ENCODE measurements at places on chromosomes 11 and 22.

DNA sequence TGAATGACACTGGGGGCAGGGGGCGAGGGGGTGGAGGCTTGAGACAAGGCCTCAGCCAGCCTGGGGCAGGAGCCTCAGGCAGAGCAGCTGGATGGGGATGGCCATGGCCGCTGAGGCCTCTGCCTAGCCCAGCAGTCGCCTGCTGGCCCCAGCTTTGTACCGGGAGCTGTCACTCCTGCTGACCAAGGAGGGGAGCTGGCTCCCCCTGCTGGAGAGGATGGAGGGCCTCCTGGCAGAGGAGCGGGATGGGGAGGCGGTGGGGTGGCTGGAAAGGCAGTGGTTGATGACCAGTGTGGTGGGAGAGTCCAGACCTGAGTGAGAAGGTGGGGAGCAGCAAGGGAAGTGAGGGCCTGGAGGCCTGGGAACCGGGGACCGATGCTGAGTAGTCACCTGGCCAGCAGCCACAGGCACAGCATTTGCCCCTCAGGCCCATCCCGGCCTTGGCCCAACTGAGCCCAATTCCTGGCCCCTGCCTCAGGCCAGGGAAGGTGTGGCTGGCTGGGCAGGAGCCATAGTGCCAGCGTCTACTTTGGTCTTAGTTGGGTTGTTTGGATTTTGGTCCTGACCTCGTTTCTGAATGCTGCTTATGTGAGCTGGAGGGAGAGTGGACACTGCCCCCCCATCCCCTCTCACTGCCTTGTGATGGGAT, 6.0 kb upstream of the SUSD2 start:
- no peaks in the 10 kb centered on the region for H3K4me1 ChIP-seq
- H3K27ac ChIP-seq, result no peak overlapping the region
- H3K27me3 ChIP-seq, result no peaks in the 10 kb centered on the region

GRCh38 chr11:19895776-19896175, 183.1 kb downstream of the NAV2 start:
- no peaks in the 10 kb centered on the region for H3K27me3 ChIP-seq
- H3K4me3 ChIP-seq, result no peak overlapping the region
- no peak for DNase-seq
- H3K4me1 ChIP-seq, result no peaks in the 10 kb centered on the region

DNA sequence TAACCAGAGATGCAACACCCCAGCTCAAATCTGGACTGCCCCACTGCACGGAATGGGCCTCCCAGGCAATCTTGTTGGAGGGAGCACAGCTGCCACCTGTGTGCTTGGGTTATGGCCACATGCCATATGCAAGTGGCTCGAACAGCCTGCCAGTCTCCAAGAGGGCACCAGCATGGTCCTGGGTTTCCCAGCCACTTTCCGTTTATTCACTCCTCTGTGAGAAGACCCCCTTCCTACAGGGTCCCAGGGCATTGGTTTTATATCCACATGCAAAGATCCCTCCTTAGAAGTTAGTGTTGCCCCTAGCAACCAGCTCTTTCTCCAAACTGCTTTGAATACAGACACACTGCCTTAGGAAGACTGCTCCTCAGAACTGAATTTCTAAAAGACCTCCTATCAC, 487.8 kb downstream of the BUD13 start:
- H3K27me3 ChIP-seq, result no peaks in the 10 kb centered on the region
- H3K27ac ChIP-seq, result no peak overlapping the region
- H3K36me3 ChIP-seq, result no peaks in the 10 kb centered on the region

GRCh38 chr11:101914341-101914737, 471 bp upstream of the CEP126 start:
- H3K4me1 ChIP-seq, result no peaks in the 10 kb centered on the region
- H3K27ac ChIP-seq, result peak overlapping the region; percentile 86
- H3K4me3 ChIP-seq, result peak overlapping the region; percentile 77
- H3K27me3 ChIP-seq, result no peaks in the 10 kb centered on the region

DNA sequence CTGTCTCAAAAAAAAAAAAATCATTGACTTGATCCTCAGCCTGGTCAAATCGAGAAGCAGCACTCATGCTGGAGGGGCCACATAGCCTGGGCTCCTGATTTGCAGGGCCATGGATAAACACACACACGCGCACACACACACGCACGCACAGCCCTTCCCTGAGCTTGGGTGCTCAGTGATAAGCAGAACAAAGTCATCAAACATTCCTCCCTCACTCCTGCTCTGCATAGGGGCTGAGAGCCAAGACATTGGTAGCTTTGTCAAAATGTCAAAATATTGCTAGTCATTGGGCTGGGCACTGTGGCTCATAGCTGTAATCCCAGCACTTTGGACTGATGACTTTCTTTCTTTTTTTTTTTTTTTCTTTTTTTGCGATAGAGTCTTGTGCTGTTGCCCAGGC, 34.0 kb upstream of the A4GALT start:
- H3K27ac ChIP-seq, result no peak overlapping the region
- no peaks in the 10 kb centered on the region for H3K27me3 ChIP-seq
- no peak for DNase-seq
- peaks cover 17% of the 10 kb centered on the region for H3K4me1 ChIP-seq

GRCh38 chr11:13357232-13357631, 79.6 kb downstream of the BMAL1 start:
- H3K36me3 ChIP-seq, result peaks cover 89% of the 10 kb centered on the region
- no peak overlapping the region for H3K4me3 ChIP-seq
- DNase-seq, result no peak
- H3K27me3 ChIP-seq, result no peaks in the 10 kb centered on the region
- no peaks in the 10 kb centered on the region for H3K4me1 ChIP-seq

GRCh38 chr11:32881286-32881685, 11.3 kb upstream of the QSER1 start:
- H3K27me3 ChIP-seq, result no peaks in the 10 kb centered on the region
- no peak overlapping the region for H3K27ac ChIP-seq
- H3K4me1 ChIP-seq, result no peaks in the 10 kb centered on the region
- H3K36me3 ChIP-seq, result no peaks in the 10 kb centered on the region
- DNase-seq, result no peak

GRCh38 chr11:95659088-95659487, 130.5 kb downstream of the FAM76B start:
- no peaks in the 10 kb centered on the region for H3K27me3 ChIP-seq
- H3K4me1 ChIP-seq, result no peaks in the 10 kb centered on the region
- no peak for DNase-seq
- H3K4me3 ChIP-seq, result no peak overlapping the region

GRCh38 chr11:13765886-13766285, 97.4 kb downstream of the FAR1 start:
- no peak overlapping the region for H3K4me3 ChIP-seq
- H3K27me3 ChIP-seq, result no peaks in the 10 kb centered on the region
- DNase-seq, result no peak
- no peaks in the 10 kb centered on the region for H3K4me1 ChIP-seq

DNA sequence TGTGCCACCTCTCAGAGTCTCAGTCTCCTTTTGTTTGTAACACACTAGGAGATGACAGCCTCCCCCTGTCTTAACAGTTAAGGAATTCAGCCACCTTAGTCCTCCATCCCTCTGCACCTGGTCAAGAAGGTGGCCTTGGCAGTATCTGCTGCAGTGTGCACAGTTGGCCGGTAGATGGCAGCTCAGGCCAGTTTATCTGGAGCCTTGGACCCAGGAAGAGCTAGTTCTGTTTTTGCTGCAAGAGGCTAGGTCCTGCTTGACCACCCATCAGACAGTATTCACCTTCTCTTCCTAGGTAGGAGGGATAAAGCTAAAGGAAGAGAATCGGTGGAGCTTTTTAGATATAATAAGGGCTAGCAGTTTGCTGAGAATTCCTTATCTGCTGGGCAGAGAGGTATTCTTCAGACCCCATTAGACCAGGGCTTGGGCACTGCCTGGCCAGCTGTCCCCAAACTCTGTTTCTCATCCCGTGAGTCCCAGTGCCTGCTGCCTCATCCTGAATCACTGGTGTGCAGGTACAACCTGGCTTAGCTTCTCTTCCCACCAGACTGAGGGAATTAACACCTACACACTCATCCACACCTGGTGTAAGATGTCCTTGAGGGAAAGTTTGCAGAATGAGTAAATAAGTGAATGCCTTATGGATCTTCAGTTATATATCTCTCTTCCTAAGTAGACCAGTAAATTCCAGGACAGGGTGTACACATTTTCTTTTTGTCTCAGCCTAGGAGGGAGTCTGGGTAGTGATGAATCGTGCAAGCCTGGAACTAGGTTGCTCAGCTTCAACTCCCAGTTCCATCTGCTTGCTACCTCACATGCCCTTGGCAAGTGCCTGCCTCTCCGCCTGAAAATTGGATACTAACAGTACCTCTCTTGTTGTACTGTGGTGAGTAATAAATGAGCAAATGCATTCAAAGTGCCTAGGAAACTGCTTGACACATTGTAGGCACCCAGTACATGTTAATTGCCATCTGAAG, 70.8 kb upstream of the NARS2 start:
- DNase-seq, result peak; percentile 84
- no peak overlapping the region for H3K27ac ChIP-seq

DNA sequence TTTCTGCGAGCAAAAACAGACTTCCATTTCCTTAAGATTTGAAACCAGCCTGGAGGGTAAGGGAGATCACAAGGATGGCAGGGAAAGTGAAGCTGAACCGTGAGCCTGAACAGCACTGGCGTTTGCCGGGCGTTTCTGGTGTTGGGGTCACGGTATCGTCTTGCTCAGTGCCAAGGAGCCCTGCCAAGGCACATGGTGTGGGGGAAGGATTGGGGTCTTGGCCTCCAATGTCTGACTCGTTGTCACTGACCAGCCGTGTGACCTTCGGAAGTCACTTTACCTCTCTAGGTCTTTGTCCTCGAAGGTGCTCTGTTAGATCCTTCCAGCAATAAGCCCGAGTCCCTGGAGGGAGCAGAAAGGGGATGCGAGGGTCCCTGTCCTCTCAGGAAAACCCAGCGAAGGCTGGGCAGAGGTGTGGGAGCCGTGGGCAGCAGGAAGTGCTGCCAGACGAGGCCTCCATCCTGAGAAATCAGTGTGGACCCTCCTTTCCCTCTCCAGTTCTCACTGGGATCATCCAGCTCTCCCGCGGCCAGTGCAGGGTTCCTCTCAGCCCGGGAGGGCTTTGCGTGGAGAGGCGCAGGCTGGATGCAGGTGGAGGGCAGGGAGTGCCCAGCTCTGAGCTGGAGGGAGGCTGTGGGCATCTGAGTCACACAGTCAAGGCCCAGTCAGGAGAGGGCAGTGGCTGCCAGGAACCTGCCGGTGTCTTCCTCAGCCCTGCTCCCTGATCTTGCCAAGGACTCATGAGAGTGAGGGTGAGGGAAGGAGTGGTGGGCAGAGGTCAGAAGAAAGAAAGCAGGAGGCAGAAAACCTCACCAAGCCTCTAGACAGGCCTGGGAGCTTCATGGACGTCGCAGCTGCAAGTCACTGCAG, 18.9 kb downstream of the TOM1 start:
- no peaks in the 10 kb centered on the region for H3K27me3 ChIP-seq
- peak; percentile 47 for DNase-seq
- no peak overlapping the region for H3K27ac ChIP-seq

GRCh38 chr11:10725907-10726253, 25.2 kb upstream of the CTR9 start:
- no peaks in the 10 kb centered on the region for H3K27me3 ChIP-seq
- no peak for DNase-seq
- no peaks in the 10 kb centered on the region for H3K4me1 ChIP-seq
- H3K4me3 ChIP-seq, result no peak overlapping the region
- H3K27ac ChIP-seq, result no peak overlapping the region
- no peaks in the 10 kb centered on the region for H3K36me3 ChIP-seq

- H3K27me3 ChIP-seq, result peaks cover 22% of the 10 kb centered on the region
- H3K27ac ChIP-seq, result no peak overlapping the region
- H3K4me1 ChIP-seq, result no peaks in the 10 kb centered on the region
- H3K36me3 ChIP-seq, result no peaks in the 10 kb centered on the region
Observed at GRCh38 chr11:126607374-126607773, 251.9 kb downstream of the ST3GAL4 start.

DNA sequence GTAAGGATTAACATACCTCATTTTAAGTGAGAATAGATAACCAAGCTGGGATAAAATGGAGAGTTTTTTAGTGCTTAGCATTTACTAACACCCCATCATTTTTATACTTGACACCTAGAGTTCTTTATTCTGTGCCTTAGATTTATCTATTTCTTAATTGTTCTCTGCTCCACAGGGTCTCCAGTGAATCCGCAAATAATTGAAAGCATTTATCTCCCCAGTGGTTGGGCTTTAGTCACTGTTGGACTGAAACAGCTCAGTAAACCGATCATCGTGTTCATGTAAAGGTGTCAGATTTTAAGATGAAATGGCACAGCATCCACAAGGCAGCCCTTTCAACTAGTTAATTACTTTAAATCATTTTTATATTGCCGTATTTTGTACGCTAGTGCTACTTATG, 17.8 kb upstream of the GRIA4 start:
- no peak overlapping the region for H3K27ac ChIP-seq
- H3K27me3 ChIP-seq, result no peaks in the 10 kb centered on the region
- DNase-seq, result no peak
- no peaks in the 10 kb centered on the region for H3K36me3 ChIP-seq
- no peak overlapping the region for H3K4me3 ChIP-seq

- no peak for DNase-seq
- peak overlapping the region; percentile 80 for H3K27ac ChIP-seq
- no peak overlapping the region for H3K4me3 ChIP-seq
- H3K4me1 ChIP-seq, result peaks cover 60% of the 10 kb centered on the region
Observed at GRCh38 chr11:12159351-12160099, 49.1 kb downstream of the MICAL2 start.

DNA sequence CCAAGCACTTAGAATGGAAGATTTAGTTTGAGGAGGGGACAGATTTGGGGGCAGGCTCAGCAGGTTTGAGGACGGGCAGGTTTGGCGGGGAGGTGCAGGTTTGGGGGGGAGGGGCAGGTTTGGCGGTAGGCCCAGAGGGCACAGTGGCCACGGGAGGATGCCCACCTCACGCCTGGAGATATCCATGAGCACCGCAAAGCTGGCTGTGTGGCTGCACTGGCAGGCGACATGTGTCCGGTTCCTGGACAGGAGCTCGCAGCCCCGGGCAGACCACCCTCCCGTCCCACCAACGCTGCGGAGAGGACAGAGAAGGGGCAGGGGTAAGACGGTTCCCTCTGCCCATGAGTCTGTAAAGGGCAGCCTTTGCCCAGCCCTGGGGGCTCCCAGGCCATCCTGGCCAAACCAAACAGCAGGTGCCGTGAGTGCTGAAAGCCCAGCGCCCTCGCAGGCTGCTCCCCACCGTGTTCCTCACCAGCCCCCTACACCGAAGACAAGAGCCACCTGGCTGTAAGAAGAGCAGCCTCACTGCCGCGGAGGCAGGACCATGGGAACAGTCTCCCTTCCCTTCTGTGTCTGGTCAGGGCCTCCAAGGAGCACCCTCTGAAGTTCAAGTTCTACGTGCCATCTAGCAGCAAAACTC, 43.0 kb downstream of the TRMU start:
- H3K27me3 ChIP-seq, result no peaks in the 10 kb centered on the region
- H3K27ac ChIP-seq, result peak overlapping the region; percentile 80
- H3K4me1 ChIP-seq, result peaks cover 12% of the 10 kb centered on the region
- H3K4me3 ChIP-seq, result no peak overlapping the region

- no peak overlapping the region for H3K4me3 ChIP-seq
- H3K27ac ChIP-seq, result no peak overlapping the region
- no peaks in the 10 kb centered on the region for H3K4me1 ChIP-seq
- DNase-seq, result no peak
- H3K27me3 ChIP-seq, result no peaks in the 10 kb centered on the region
Observed at GRCh38 chr11:131802440-131803115, 432.2 kb downstream of the NTM start.
